ENCODE measurements at places on chromosomes 16 and 17.

DNA sequence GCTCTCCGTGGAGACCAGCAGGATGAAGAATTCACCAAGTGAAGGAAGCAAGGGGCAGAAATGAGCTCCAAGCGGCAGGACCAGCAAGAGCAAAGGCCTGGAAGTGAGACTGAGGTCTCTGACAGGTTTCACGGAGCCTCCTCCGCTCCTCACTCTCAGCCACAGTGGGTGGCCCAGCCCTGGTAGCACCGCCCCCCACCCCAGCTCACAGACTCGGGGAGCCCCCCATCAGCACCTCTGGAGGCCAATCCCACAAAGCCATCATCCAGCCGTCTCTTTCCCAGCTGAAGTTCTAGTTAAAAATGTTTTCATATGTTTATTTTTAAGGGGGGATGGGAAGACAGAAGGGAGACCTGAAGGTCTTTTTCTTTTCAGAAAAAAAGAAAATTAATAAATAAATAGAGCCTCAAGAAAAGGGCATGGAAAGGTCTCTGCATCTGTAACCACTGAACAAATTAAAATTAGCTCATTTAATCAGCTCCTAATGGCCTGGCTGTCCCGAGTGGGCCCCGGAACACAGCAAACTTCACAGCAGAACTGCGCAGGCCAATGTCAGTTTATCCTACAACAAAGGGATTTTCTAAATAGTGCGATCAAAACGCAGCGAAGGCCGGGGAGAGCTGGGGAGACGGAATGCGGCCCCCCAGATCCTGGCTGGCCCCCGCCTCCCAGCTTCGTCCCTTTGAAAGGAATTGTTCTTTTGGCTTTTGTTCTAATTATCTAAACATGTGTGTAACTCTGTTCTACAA is 190.3 kb downstream of the ZNF423 start:
- DNase-seq, result no peak

DNA sequence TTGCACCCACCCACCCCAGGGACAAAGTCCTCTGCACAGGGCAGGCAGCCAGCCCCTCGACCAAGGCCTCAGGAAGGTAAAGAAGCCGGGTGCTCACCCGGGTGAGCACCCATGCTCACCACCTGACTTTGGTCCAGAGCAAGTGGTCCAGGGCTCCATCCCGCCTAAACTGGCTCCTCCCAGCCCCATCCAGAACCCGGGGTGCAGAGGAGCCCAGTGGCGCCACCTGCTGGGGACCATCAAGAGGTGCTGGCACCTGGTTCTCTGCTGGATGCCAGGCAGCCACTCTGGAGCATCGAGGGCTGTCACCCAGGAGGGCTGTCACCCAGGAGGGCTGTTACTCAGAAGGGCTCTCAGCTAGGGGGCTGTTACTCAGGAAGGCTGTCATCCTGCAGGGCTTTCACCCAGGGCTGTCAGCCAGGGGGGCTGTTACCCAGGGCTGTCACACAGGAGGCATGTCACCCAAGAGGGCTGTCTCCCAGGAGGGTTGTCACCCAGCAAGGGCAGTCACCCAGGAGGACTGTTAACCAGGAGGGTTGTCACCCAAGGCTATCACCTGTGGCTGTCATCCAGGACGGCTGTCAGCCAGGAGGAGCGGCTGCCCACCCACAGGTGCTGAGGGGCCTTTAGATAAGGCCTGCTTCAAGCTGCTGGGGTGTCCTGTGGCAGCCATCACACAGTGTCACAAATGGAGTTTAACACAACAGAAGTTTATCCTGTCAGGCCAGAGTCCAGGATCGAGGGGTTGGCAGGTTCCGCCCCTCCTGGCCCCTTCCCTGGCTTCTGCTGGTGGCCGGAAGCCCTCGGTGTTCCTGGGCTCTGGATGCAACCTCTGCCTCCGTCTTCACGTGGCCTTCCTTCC is 98.5 kb downstream of the TNFRSF13B start:
- peak; percentile 12 for DNase-seq

DNA sequence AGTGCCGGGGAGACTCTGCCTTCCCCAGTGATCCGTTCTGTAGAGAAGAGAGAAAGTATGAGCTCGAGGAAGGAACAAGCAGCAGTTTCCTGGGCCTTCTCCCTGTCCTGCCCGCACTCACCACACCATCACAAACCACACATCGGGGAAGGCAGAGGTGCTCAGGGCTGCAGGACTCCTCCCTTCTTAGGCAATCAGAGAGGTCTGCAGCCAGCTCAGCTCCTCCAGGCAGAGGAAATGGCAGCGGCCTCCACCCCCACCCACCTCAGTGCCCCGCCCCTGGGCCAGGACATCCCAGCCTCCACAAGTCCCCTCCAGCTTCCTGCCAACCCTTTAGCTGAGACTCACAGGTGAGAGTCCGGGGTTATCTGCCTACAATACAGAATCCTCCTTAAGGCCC is 2.0 kb downstream of the ZNF319 start:
- DNase-seq, result peak; percentile 46

GRCh38 chr17:73722165-73722564 is 77.9 kb upstream of the SDK2 start:
- no peak for DNase-seq
